ENCODE measurements at places on chromosomes 12 and 14.
A peak's percentile ranks its signal among the peaks of the same experiment; 100 is the strongest.

DNA sequence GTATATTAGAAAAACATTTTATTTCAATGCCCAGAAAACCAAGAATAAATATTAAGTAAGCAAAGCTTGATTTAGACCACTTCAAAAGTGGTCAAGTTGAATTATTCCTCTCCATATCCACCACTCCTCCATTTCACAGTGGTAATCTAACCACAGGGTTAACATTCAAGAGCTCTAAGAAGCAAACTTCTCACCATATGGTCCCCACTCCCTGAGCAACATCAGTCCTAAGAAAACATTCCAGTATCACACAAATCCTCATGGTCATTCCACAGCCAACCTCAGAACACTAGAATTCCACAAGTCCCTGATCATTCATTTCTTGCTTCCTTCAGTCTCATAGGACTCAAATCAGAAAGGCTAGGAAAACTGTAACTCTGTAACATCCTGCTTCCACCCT is 47.9 kb downstream of the ST8SIA1 start:
- DNase-seq = no peak

DNA sequence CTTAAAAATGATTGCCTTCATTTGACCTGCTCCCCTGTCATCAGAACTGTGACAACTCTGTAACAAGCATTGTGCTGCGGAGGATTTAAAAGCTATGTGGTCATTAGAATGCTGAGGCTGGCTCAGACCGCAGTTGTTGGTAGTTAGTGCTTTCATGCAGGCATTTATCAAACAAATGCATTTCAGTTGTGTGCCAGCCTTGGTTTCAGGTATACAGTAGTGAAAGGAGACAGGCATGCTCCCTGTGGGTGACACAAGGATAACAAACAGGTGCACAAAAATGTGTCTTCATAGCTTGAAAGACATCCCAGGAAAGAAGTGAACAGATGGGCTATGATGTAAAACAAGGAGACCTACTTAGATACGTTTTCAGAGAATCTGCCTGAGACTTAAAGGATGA is 60.6 kb downstream of the MARK3 start:
- DNase-seq = no peak

DNA sequence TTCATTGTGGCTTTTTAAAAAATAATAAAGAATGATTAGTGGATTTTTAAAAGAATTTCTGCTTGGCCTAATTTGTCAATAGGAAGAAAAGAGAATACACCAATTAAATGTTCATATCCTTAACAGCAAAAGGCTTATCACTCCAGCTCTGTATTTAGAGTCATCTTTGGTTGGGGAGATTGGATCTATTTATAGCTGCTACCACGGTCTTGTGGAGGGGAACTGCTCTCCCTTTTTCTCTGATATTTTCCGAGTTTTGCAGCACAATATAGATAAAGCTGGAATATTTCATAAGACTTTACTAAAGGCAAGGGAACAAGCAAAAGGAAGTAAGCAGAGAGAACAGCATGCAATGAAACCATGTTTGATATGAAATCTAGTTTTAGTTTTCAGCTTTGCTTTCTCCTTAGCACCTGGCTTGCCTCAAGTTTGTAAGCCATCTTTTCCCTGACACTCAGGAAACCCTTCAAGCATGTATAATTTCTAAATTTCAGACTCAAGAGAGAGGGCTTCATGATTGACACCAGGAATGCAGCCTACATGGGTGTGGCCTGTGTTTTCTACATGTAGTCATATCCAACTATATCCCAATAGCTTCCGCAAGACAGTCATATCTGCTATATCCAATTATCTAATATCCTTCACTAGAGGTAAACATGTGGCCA is 35.2 kb downstream of the BRMS1L start:
- DNase-seq = no peak

- peak; percentile 15 for DNase-seq
Observed at GRCh38 chr14:60327447-60328331, 78.7 kb downstream of the PPM1A start.

DNA sequence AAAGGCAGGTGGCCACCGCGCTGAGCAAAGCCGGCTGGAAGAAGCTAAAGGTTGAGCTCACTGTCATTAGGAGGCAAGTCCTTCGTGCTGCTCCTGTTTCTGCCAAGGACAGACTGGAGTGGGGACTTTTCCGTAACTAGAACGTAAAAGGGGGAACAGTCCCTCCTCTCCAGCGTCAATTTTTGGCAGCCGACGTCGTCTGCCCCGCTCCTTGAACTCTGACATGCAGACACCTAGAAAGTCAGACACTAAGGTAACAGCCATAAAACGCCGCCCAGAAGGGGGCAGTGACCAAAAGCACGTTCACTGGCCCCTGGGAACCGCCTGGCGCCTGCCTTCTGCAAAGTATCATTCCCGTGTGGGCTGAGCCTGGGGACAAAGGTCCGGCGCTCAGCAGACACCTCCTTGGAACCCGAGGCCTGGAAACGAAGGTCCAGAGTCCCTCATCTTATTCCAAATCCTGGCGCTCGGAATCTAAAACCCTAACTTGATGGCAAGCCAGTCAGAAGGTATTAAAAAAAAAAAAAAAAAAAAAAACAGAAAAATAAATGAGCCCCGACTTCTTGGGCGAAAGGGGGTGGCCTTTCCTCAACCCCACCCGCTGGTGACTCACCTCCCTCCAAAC is 1.1 kb upstream of the LRP1 start:
- peak; percentile 10 for DNase-seq

DNA sequence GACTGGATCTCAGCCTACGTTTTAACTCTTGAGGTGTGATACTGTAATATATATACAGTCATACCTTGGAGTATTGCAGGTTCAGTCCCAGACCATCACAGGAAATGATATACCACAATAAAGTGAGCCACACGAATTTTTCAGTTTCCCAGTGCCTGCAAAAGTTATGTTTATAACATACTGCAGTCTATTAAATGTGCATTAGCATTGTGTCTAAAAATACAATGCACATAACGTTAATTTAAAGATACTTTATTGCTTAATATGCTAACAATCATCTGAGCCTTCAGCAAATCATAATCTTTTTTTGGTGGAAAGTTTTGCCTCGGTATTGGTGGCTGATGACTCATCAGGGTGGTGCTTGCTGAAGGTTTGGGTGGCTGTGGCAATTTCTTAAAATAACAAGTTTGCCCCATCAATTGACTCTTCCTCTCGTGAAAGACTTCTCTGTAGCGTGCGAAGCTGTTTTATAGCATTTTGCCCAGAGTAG is 18.9 kb downstream of the PYROXD1 start:
- peak; percentile 33 for DNase-seq

- DNase-seq = no peak
Observed at GRCh38 chr12:45850302-45850701, 120.8 kb downstream of the ARID2 start.

DNA sequence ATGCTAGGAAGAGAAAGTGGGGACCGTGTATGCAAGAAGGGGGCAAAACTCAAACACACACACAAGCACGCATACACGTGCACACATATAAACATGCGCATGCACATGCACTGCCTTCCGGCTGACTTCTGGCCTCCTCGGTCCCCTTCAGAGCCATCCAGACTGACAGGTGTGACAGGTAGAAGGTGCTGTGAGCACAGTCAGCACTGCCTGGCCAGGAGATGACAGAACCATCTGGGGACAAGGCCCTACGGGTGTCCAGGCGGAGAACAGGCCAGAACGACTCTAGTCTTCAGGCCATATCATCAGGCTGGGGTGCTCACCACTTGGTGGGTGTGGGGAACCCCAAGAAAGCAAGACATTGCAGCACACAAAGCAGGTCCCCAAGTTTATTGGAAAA is 7.3 kb downstream of the KRT83 start:
- DNase-seq = no peak

- DNase-seq = no peak
Observed at GRCh38 chr12:13256692-13257045, 60.1 kb downstream of the EMP1 start.

GRCh38 chr14:91830777-91831176 is 36.6 kb downstream of the TC2N start:
- no peak for DNase-seq

GRCh38 chr14:54652188-54652587 is 85.3 kb downstream of the SAMD4A start:
- DNase-seq = no peak

DNA sequence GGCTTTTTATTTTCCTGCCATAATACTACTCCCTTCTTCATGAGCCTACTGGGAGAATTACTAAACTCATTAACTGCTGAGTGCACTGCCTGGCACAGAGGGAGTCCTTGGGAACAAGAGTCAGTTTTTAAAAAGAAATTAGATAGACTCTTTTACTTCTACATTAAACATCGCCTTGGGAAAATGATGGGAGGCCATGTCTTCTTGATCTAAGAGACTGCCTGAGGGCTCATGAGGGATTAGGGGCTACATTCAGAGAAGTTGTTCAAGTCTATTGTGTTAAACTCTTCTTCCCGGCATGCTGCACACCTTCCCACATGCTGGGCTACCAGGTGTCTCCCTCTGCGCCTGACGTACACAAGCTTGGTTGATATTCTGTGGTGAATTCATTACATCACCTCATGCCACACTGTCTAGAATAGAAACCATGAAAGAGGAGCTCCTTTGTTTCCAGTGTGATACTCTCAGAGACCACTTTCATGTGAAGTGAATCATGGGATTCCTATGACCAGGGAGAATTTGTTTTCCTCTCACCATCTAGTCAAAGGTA is 1422.3 kb downstream of the AACS start:
- no peak for DNase-seq

- no peak for DNase-seq
Observed at GRCh38 chr14:32217301-32217700, 14.2 kb upstream of the RNU6-8 start.

DNA sequence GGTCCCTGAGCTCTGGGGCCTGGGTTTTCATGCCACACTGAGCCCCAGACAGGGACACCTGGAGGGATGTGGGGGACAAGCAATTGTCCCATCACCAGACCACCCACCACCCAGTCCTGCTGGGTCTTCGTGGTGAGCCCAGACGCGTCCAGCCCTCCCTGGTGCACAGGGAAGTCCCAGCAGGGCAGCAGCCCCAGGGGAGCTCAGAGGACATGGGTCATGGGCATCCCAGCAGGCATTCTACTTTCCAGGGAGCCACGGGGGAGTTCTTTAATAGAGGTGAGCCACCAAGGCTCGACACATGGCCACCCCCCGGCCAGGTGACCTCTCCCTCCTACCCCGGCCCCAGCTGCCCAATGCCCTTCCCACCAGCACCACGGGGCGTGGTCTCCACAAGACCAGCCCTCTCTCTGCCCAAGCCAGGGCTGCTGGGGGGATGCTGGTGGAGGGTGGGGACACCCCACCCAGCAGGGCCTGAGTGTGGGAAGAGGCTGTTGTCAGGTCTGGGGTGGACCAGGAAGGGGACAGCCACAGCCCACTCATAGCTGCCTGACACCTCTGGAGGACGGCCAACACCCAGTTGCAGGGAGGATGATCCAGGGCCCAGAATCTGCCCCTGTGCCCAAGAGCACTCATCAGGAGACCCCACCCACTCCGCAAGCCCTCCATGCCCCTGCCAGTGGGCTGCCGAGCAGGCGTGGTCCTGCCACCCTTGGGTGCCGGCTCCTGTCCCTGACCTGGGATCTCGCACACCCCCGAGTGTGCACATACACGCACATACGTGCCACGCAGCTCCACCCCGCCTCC is 14.1 kb downstream of the AKT1 start:
- no peak for DNase-seq

DNA sequence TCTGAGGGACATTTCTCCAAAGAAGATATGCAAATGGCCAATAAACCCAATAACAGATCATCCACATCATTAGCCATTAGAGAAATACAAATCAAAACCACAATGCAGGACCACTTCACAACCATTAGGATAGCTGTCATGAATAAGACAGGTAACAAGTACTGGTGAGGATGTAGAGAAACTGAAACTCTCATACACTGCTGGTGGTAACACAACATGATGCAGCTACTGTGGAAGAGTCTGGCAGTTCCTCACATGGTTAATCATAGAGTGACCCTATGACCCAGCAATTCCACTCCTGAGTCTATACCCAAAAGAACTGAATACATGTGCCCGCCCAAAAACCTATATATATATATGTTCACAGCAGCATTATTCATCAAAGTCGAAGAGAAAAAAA is 39.0 kb downstream of the TTC9 start:
- DNase-seq = no peak

DNA sequence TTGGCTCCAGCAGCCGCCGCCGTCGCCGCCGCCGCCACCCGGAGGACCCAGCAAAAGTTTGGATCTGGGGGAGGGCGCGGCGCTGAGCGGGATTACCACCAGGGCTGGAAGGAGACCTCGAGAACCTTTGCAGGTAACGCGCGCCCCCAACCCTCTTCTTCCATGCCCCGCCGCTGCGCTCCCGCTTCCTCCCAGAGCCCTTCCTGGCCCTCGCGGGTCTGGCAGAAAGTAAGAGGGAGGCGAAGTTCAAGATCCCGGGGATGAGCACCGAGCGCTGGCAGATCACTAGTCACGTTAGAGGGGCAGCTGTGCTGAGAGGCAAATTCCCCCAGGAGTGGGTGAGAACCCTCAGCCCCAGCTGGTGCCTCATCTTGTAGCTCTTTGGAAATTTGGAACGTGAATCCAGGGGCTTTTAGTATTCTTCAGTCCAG is 3.9 kb downstream of the FLRT2 start:
- DNase-seq = no peak

GRCh38 chr12:52018433-52019112 is 11.8 kb downstream of the TAMALIN start:
- no peak for DNase-seq

DNA sequence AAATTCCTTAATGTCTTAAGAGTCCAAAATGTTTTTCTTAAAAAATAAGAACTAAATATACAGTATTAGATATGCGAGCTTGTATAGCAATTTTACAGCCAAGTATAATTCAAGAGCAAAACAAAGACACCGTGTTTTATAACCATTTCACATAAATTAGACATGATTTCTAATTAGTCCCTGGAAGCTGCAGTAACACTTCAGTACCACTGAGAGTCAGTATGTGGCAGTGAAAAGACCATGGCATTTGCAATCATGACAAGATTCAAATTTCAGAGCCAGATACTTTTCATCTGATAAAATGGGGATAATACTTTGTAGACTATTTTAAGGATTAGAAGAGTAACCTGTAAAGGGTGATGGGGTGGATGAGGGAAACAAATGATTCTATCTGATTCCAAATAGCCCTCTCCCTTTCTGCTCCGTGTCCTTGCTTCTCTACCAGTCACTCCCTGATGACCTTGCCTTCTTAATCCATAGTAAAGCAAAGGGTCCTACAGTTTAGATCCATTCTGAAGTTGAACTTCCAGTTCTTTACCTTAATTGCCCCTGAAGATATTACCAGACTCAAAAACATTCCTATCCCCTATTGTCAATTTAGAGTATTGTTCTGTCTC is 145.4 kb upstream of the ABCD2 start:
- DNase-seq = no peak

GRCh38 chr12:89960011-89960507 is 251.4 kb upstream of the ATP2B1 start:
- DNase-seq = no peak

DNA sequence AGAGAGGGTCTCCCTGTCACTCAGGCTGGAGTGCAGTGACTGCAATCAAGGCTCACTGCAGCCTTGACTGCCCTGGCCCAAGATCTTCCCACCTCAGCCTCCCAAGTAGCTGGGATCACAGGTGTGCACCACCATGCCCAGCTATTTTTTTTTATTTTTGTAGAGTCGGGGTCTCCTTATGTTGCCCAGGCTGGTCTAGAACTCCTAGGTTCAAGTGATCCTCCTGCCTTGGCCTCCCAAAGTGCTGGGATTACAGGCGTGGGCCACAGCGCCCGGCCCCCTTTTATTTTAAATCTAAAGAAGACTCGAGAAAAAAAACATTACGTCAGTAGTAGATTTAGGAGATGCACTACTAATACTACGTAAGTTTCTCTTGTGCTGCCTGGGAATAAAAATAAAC is 14.3 kb downstream of the FOS start:
- no peak for DNase-seq

- no peak for DNase-seq
Observed at GRCh38 chr12:55745361-55746173, 2.6 kb downstream of the GDF11 start.

Data from CD8-positive, alpha-beta memory T cell (primary cell).